ENCODE measurements at places on chromosomes 6 and 20.

DNA sequence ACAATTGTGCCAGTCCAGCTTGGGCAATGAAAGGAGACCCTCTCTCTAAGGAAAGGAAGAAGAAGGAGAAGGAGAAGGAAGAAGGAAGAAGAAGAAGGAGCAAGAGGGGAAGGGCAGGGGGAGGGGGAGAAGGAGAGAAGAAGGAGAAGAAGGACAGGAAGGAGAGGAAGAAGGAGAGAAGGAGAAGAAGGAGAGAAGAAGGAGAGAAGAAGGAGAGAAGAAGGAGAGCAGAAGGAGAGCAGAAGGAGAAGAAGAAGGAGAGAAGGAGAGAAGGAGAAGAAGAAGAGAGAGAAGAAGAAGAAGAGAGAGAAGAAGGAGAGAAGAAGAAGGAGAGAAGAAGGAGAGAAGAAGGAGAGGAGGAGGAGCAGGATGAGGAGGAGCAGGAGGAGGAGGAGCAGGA is 22.5 kb upstream of the DEFB116 start:
- no peak for DNase-seq

GRCh38 chr6:36852481-36853147 is 13.4 kb upstream of the CPNE5 start:
- DNase-seq, result no peak

- no peak for DNase-seq
These were observed 20.1 kb downstream of the TOP1 start for GRCh38 chr20:41048461-41049301.

- DNase-seq, result no peak
These were observed 762 bp downstream of the LSM2 start for GRCh38 chr6:31805939-31806469.

DNA sequence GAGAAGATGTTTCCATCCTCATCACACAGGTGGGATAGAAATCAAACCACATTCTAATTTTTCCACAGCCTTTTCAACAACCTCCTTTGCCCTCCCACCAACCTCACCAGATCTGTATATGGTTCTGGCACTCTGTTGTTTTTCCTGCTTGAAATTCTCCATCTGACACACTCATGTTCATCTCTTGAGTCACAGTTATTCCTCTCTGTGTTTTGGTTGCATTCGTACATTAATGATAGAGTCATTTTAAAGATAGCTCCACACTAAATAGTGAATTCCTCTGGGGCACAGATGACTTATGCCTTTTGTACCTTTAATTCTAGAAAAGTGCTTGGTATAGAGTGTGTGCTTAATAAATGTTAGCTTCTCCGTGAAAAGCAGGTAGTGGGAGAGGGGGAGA is 1.4 kb upstream of the GCLC start:
- no peak for DNase-seq

DNA sequence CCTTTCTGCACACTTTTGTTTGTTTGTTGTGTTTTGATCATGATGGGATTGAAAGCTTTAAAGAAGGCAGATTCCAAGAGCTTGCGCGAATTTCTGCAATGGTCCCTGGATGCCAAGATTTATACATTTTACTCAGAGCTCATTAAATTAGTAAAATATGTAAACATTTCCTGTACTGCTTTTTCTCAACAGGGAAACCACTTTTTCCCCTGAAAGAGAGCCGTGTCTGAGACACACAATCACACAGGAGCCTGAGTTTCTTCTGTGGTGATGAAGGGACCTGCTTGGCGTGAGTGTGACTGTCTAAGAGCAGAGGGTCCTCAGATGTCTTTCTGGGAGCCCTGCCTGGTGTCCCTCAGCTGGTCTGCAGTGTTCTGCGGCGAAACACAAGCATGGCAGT is 12.1 kb upstream of the TAGAP start:
- DNase-seq, result no peak

GRCh38 chr6:47665112-47665511 is 33.3 kb upstream of the ADGRF4 start:
- DNase-seq, result no peak

DNA sequence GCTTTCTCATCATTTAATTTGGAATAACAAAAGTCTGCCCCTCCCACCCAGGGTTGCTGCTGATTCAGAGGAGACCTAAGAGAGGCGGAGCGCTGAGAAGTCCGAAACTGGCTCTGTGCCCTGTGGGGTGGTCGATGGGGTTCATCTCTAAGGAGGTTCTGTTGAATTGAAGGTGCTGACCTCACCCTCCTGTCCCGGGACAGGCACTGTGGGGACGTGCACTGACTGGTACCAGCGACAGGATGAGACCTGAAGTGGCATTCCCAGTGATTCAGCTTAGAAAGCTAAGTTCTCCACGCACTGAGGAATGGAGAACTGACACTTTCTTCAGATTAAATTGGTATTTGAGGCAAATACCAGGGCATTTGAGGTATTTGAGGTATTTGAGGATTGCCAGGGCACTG is 1.3 kb downstream of the GUCA1B start:
- DNase-seq, result no peak

DNA sequence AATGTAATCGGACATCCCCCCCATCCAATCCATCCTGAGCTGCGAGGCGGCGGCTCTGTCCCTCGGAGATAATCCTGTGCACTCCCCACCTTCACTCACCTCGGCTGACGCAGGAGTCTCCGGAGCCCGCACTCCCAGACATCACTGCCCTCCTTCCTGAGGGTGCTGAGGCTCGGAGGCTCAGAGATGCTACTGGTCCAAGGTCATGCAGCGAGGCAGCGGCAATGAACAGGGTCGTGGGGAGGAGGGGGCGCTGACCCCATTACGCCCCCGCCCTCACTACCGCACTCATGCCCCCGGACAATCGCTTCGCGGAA is 485 bp downstream of the ADISSP start:
- no peak for DNase-seq

DNA sequence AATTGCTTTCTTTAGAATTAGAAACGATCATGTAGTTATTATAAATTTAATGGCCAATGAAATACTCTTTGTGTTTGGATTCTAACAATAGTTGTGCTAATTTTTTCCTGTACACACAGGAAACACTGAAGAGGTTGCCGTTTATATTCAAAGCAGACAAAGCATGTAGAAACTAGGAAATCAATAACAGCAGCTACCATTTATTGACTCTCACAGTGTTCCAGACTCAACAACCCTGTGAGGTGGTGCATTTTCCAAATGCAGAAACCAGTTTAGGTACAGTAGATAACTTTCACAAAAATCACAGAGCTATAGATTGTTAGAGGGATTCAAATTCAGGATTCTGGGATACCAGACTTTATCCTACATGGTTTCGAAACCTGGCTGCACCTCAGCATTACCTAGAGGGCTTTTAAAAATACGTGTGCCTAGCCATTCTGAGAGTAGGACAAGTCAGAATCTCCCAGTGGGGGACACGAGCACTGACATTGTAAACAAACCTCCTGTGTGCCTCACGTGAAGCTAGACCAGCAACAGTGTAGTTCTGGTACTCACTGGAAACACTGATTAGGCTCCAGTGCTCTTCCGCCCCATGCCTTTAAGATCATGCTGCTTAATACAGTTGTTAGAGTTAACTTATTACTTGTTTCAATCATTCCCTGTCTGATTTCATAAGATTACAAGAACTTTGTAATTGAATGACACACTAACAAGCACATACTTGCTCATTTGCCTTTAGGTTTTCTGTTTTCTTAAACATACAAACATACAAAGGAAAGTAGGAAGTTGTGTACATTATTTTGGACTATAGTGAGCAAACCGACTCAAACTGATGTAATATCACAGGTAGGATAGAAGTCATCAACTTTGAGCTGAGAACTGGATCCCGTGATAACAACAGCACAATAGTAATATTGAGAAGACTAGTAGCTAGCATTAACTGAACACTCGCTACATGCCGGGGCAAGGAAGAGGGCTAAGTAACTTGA is 65.8 kb downstream of the MAP3K4 start:
- no peak for DNase-seq

DNA sequence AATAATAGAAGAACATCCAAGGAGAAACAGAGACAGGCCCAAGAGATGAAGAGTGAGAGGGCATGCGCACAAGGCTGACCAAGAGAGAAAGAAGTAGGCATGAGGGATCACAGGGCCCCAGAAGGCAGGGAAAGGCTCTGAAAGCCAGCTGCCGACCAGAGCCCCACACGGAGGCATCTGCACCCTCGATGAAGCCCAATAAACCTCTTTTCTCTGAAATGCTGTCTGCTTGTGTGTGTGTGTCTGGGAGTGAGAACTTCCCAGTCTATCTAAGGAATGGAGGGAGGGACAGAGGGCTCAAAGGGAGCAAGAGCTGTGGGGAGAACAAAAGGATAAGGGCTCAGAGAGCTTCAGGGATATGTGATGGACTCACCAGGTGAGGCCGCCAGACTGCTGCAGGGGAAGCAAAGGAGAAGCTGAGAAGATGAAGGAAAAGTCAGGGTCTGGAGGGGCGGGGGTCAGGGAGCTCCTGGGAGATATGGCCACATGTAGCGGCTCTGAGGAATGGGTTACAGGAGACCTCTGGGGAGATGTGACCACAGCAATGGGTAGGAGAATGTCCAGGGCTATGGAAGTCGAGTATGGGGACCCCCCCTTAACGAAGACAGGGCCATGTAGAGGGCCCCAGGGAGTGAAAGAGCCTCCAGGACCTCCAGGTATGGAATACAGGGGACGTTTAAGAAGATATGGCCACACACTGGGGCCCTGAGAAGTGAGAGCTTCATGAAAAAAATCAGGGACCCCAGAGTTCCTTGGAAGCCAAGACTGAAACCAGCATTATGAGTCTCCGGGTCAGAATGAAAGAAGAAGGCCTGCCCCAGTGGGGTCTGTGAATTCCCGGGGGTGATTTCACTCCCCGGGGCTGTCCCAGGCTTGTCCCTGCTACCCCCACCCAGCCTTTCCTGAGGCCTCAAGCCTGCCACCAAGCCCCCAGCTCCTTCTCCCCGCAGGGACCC is 981 bp upstream of the TNF start:
- DNase-seq, result no peak

DNA sequence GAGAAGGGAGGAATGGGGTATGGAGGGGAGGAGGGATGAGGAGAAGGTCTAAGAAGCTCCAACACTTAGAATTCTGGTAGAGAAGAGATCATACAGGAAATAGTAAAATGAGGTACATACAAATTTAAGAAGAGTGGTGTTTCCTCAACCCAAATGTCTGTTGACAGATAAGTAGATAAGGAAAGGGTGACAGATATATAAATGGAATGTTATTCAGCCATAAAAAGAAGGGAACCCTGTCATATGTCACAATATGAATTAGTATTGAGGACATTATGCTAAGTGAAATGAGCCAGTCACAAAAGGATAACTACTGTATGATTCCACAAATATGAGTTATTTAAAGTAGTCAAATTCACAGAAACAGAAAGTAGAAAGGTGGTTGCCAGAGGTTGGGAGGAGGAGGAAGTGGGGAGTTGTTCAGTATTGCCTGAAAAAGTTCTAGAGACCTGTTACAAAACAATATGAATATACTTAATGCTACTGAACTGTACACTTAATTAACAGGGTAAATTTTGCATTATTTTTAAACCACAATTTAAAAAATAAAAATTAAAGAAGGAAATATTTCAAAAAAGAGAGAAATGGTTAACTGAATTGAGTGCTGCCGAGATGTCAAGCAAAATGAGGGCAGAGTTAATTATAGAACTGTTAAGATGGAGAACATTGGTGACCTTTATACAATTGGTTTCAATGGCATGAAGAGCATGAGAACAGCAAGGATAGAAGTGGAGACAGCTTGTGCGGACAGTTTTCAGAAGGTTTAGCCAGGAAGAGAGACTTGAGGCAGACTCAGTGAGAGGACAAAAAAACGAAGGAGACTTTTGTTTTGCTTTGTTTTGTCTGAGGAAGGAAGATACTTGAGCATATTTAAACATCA is 47.6 kb upstream of the ADGRF4 start:
- no peak for DNase-seq

- DNase-seq, result no peak
These were observed 9.5 kb downstream of the GZF1 start for GRCh38 chr20:23371496-23371895.

- DNase-seq, result no peak
These were observed 1.4 kb downstream of the AKIRIN2 start for GRCh38 chr6:87700397-87701343.

- DNase-seq, result no peak
These were observed 24.4 kb upstream of the C6orf62 start for GRCh38 chr6:24743265-24743943.

- no peak for DNase-seq
These were observed 5.7 kb downstream of the SUPT3H start for GRCh38 chr6:45371924-45372573.

DNA sequence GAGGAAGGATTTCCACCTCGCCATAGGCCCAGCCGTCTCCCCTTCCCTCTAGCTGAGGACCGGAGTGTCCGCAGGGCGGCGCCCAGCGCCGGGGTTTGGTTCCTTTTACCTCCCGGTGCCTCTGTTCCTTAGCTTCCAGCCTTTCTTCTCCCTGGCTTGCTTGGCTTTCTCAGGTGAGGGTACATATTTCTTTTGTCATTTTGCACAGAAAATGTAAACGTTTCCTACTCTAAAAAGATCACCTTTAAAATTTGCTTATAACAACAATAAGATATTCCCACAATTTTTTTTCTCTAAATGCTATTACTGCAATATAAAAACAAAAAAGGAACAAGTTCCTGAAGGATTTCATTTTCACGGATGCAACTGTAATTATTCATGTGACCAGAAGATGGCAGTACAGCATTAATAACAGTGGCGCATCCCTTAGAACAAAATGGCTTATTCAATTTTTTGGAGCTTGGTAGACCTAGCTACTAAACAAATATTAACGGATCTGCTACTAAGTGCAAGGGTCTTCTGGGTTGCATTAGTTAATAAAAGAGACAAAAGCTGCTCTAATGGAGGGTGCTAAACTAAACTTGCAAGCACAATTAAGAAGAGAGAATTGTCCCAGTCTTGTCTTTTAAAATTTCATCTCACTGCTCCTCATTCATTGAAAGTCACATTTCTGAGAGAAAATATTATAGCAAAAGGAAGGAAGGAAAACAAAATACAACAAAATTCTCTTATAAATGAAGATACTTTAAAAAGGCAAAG is 172.9 kb downstream of the ADGRG6 start:
- no peak for DNase-seq

GRCh38 chr6:116497113-116497676 is 14.2 kb upstream of the CALHM5 start:
- DNase-seq, result no peak

GRCh38 chr6:50992704-50993625 is 174.3 kb downstream of the TFAP2B start:
- DNase-seq, result no peak

DNA sequence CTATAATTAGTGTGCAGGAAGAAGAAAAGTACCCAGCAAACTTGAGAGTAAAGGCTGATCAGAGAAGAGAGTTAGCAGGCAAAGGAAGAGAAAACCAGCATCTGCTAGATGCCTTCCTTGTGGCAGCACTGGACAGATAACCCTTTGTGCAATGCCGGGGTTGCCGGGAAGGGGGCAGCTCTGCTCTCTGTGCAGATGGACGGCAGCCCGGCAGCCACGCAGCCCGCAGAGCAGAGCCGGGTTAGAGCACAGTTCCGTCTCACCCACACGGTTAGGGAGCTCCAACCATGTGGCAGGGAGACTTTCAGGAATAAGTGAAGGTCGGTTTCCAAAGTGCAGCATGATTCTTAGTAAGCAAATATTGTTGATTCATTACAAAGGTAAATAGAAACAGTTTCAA is 80.0 kb upstream of the RPS6KA2 start:
- no peak for DNase-seq
